CD4-positive, CD25-positive, alpha-beta regulatory T cell (primary cell): ENCODE measurements at places on chromosomes 3 and 15. TPM values are rescaled to one million over a fixed set of nuclear protein-coding genes. Genes with fewer than 3 reads are reported as not detected.

DNA sequence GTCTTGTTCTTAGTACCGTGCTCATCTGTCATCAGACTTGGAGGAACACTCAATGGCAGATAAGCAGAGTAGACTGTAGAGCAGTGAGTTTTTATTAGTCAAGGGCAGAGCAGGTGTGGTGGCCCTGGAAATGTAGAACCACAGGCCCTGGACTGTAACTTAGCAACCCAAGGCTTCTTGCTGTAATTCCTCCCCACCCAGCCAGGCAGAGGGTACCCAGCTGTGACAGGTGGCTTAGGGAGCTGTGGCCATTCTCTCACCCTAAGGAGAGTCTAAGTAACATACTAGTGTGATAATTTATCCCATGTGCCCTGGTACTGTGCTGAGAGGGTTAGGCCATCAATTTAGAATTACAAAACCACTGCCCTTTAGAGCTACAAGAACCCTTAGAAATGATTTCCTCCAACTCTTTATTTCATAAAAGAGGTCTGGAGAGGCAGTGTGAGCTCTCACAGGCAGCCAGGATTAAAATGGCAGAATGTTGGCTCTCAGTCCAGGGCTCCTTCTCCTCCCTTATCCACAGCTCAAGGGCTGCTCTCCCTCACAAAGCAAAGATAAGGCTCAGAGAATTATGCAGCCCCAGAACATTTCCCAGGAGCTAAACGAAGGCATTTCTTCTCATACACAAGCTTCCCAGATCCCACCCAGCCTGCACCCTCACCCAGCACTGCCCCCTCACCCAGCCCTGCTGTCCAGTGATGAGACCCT, 3.0 kb downstream of the POMGNT2 start:
- DNase-seq: no peak

- DNase-seq: no peak
These were observed 144.1 kb downstream of the KLF13 start for GRCh38 chr15:31470756-31471155.

DNA sequence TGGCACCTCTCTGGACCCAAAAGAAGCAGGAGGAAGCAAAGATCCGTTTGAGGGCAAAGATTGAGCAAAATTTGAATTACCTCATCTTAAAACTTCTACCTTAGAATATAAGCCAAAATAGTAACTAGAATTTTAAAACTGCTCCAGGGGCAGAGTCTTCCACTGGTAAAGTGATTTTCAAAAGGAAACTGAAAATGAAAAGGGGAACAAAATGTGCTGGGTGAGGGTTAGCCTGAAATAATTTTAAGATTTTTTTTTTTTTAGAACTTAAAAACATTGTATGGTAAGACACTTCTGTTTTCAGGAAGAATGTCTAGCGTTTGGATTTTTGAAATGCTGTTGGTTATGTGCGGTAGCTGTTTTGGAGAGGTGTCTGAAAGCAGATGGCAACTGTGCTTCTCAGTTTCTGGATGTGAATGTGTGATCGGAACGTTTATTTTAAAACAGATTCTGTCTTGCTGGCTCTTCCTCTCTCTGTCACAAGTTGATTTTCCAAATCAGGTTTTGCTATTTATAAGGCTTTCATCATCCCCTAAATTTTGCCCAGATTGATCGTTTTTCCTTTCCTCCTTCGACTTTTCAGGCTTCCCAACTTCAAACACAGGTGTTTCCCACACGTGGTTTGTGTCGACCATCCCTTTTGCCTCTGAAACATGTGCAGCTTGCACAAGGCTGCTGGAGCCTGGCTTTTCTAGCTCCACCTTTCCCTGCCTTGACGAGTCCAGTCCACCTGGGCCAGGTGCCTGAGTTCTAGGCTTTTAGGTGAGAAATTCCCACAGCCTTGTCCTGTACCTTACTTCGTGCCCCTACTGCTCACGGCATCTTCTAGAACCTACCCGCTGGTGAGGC, 3.3 kb downstream of the LRRK1 start:
- DNase-seq: no peak

DNA sequence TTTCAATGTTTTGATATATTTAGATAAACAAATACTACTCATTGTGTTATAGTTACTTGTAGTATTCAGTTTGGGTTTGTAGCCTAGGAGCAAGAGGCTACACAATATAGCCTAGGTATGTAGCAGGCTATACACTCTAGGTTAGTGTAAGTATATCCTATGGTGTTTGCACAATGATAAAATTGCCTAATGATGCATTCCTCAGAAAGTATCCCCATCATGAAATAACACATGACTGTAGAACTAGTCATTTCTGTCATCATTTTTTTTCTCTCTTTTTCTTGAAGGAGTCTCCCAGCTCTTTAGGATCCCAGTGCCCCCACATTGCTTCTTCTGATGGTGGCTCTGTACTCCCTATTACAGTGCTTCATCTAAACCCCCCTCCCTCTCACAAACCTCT, 157.7 kb upstream of the CADPS start:
- DNase-seq: no peak

The PAK6 gene
- polyA plus RNA-seq: not detected
